ENCODE measurements at places on chromosomes 13 and 19.

- DNase-seq, result no peak
Measured at GRCh38 chr19:44807162-44807561, 1.7 kb upstream of the BCAM start.

- DNase-seq, result no peak
Measured at GRCh38 chr13:48661107-48661506, 7.4 kb downstream of the CYSLTR2 start.

- no peak for DNase-seq
Measured at GRCh38 chr19:41195675-41196497, 2.9 kb downstream of the CYP2S1 start.

DNA sequence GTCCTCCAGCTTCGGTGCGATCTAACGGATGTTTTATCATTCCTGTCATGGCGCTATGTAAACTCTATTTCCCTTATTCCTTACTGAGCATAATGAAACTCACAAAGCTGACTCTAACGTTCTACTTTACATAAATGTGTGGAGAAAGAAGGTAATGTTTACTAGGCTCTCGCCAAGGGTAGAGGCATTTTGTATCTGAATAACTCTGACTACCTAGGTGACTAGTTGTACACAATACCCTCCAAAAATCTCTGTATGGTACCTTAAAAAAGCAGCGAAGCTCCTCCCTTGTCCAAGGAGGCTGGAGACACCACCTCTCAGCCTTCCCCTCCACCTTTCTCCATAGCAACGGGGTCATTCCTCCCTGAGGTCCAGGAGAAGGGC lies 316 bp upstream of the ZNF530 start:
- no peak for DNase-seq

DNA sequence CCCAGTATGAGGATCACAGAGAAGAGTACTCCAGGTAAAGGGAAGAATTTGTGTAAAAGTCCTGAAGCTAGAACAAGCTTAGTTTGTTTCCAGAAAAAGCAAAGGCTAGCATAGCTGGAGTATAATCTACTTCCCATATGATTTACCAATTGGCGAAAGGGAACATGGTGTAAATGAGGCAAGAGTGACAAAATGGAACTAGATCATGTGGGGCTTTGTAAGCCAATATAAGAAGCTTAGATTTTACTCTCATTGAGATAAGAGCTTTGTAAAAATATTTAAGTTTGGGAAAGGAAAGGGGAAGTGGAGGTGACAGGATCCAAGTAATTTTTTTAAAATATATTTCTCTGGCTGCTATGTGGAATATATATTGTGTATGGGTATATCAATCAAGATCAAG lies 234.9 kb downstream of the KCTD12 start:
- no peak for DNase-seq

GRCh38 chr13:100208626-100209025 lies 119.7 kb downstream of the PCCA start:
- no peak for DNase-seq

All from stimulated activated naive B cell treated with anti-CD40 and anti-IgM and Interleukin-4, amounts not matched to agents 10 μg/mL and 1 μg/mL and 100 μg/mL, for 72 hours (primary cell).